ELF-1 (cell line): ENCODE measurements at places on chromosomes 11 and 22.

GRCh38 chr11:117734601-117735024, 62.4 kb downstream of the DSCAML1 start:
- no peak for DNase-seq

DNA sequence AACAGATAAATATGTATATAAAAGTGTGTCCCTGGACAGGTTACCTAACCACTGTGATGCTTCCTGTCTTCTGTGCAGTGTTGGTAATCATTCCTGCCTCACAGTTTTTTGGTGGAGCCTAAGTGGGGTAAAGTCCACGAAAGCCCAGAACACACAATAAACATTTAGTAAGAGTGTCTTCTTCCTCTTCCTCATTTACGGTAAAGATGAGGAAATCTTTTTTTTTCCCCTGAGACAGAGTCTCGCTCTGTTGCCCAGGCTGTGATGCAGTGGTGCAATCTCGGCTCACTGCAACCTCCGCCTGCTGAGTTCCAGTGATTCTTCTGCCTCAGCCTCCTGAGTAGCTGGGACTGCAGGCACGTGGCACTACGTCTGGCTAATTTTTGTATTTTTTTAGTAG, 117.1 kb downstream of the LDLRAD3 start:
- DNase-seq, result no peak

DNA sequence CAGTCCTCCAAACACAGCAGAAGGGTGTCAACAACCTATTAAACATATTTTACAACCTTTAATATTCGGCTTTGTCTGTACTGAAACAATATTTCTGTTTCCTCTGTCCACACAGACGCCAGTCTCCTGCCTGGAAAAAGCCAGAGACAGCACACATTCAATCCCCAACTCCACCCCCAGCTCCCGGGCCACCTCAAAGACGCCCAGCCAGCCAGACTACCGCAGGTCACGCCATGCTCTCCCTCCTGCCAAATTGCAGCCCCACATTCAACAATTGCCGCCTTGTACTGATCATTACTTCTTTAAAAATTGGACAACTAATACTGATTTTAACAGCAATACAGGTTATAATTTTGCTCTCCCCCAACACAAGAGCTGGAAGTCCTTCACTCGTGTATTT, 1.2 kb downstream of the SERGEF start:
- DNase-seq, result peak; percentile 18

- no peak for DNase-seq
These were observed 80.1 kb downstream of the PACS1 start for GRCh38 chr11:66150140-66150539.

- no peak for DNase-seq
These were observed 53.8 kb downstream of the TRIOBP start for GRCh38 chr22:37750596-37751162.

- DNase-seq, result no peak
These were observed 15.7 kb upstream of the CDKN1C start for GRCh38 chr11:2901196-2901796.
